ENCODE measurements at places on chromosomes 4 and X.

GRCh38 chrX:153673428-153674218 lies at the start of gene PNCK:
Gene PNCK, minus strand, starts transcription at chrX:153673813. Its CDS starts 737 bp downstream, at chrX:153673076.
- no peak for DNase-seq

GRCh38 chr4:107736037-107736436 lies 16.0 kb upstream of the PAPSS1 start:
- no peak for DNase-seq

DNA sequence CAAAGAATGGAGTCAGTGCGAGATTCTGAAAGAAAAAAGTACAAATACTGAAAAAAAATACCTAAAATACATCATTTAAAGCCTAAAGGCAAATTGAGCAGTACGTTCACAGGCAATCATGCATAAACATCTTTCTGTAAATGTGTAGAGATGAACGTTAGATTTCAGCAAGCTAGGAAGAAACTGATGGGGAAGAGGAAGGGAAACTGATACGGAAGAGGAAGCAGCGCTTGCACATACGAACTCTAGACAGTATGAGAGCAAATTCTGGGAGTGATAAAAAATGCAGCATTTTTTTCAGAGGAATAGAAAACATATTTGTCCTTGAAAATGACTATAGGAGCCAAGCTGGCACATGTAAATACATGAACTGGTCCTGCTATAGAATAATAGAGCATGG lies 9.4 kb downstream of the ANKRD50 start:
- no peak for DNase-seq

DNA sequence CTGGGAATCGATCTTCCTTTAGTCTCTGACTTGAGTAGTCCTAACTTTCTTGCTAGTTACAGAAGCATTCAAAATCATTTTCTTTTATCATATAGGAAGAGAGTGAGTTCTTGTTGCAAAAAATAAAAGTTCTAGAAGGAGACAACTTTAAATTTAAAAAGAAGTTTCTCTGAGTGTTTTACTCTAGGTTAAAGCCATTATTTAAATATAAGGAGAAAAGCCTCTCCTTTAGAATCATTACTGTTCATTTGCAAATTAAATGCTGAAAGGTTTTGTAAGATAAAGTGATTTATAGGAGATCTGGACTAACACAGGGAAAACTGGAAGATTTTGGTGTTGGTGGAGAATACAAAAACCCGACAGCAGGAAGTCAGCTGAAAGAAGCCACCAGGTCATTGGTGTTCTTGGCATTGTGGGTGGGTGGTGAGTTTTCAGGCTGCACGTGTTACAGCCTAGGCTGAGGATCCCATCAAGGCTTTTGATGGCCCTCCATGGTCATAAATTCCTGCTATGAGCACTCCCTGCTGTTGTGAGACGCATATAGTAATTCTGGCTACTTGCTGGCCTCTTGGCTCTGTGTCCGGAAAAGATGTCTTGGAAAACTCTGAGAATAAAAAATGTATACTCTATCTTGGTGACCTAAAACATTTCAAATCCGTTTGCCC lies 81.6 kb downstream of the GPAT3 start:
- DNase-seq = no peak

GRCh38 chr4:168119890-168120289 lies 27.6 kb downstream of the ANXA10 start:
- no peak for DNase-seq

GRCh38 chr4:153486281-153487151 lies 20.4 kb downstream of the TMEM131L start:
- DNase-seq = no peak

- no peak for DNase-seq
Observed at GRCh38 chrX:74923942-74924448, 1.3 kb downstream of the NEXMIF start.

DNA sequence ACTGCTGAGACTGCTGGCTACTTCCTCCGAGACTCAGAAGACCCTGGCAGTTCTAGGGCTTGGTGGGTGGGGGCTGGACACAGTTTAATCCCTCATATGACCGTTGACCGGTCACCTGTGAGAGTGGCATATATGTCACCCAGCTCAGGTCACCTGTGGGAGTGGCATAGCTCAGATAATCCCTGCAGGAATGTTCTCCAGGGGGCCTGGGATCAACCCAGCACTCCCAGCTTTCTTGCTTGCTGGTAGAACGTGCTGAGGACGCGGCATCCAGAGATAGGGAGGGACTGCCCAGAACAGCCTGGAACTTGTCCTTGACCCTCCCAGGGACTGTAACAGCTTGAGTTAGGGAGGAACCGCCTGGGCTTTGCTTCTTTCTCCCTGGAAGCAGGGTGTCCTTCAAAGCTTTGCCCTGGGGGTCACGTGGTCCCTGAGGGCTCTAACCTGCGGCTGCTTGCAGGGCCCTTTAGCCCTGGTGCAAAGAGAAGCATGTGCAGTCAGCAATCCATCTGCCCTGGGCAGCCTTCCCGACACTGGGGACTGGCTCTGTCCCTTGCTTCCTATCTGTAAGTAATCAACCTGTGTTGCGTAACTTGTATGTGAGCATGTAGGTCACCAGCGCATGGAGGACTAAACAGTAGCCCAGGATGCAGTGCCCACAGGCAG lies 55.3 kb downstream of the ZFYVE28 start:
- no peak for DNase-seq

DNA sequence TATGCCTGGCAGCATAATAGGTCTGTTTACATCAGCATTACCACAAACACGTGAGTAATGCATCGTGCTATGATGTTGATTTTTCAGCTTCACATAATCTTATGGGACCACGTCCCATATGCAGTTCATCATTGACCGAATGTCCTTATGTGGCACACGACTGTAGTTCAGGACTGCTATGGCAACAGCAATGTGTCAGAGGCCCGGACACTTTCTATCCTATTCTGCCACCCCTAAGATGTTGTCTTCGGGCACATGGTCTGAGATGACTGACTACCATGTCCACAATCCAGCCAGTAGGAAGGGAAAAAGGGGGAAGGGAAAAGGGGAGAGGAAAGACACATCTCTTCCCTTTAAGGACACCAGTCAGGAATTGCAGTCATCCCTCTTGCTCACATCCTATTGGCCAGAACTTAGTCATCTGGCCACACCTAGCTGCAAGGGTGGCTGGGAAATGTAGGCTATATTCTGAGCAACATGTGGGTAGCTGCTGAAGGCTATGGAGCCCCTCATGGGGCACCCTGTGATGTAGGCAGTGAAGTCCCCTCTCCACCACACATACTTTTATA lies 196.0 kb upstream of the RBPJ start:
- DNase-seq = no peak

DNA sequence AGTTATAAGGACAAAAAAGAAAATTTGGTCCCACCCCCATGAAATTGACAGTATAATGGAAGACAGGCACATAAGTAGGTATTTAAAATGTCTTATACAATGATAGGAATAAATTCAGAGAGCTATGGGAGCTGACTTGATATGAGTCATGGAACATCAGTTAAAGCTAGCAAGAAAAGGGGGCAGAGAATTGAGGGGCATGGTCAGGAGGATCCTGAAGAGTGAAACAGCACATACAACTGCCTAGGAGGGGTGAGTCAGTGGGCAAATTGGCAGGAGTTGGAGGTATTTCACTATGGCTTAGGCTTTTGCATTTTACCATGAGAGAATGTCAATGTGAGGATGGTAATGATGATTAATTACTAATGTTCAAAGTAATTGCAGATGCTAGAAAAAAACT lies 95.4 kb upstream of the BANK1 start:
- no peak for DNase-seq

DNA sequence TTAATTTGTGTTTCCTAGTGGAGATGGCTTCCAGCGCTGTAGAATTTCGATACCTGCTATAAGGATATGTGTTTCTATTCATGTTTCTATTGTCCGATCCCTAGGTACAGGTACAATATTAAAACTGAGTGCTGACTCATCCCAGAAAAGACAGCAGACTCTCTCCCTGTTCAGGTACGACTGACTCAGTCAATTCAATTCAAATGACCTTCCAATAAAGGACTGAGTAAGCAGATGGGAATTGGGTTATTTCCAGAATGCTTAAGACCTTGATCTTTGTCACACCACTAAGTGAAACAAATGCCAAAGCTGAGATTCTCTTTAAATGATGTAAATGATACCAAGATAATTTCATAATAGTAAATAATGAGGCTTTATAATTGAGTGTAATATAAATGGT lies 1596.9 kb downstream of the RPA4 start:
- no peak for DNase-seq

GRCh38 chrX:20686256-20686655 lies 419.5 kb upstream of the RPS6KA3 start:
- no peak for DNase-seq

- DNase-seq = no peak
Observed at GRCh38 chrX:21972046-21972445, 31.5 kb downstream of the SMS start.

DNA sequence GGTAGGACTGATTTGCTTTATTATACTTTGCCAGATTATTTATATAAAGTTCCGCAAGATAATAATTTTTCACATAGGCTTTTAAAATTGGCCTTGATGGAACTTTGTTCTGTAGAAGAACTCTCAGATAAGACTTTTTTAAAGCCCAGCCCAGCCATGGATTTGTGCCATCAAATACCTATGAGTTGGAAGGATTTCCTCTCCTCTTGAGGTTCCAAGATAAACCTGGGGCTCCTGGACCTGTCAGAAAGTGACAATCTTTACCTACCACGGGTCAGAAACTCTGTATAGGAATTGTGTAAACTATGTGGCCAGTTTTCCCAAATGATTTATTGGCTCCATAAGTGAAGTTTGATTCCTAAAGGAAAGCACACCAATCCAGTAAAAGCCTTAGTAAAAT lies 271.9 kb upstream of the GRID2 start:
- no peak for DNase-seq

- no peak for DNase-seq
Observed at GRCh38 chr4:176187624-176188023, 7.8 kb downstream of the SPATA4 start.

GRCh38 chrX:39242187-39242586 lies 440.9 kb downstream of the MID1IP1 start:
- DNase-seq = no peak

GRCh38 chr4:88613417-88613875 lies 21.2 kb downstream of the HERC3 start:
- no peak for DNase-seq

DNA sequence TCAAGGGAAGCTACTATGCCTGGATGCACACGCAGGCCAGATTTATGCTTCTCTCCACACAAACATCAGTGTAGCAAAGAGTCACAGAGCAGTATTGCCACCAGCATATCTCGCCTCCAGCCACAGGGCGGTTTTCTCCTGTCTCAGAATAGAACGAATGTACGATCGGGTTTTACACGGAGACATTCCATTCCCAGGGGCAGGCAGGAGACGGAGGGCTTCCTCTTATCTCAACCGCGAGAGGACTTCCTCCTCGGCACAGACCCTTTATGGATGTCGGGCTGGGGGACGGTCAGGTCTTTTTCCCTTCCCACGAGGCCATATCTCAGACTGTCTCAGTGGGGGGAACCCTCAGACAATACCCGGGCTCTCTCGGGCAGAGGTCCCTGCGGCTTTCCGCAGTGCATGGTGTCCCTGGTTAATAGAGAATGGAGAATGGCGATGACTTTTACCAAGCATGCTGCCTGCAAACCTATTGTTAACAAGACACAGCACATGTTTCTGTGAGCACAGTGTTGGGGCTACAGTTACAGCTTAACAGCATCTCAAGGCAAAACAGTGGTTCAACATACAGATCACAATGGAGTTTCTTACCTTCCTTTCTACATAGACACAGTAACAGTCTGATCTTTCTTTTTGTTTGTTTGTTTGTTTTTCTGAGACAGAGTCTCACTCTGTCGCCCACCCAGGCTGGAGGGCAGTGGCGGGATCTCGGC lies 24.1 kb downstream of the CSF2RA start:
- DNase-seq = no peak

- no peak for DNase-seq
Observed at GRCh38 chr4:94642561-94642866, 115.2 kb upstream of the BMPR1B start.

GRCh38 chrX:65866146-65866545 lies 173.7 kb downstream of the VSIG4 start:
- no peak for DNase-seq

DNA sequence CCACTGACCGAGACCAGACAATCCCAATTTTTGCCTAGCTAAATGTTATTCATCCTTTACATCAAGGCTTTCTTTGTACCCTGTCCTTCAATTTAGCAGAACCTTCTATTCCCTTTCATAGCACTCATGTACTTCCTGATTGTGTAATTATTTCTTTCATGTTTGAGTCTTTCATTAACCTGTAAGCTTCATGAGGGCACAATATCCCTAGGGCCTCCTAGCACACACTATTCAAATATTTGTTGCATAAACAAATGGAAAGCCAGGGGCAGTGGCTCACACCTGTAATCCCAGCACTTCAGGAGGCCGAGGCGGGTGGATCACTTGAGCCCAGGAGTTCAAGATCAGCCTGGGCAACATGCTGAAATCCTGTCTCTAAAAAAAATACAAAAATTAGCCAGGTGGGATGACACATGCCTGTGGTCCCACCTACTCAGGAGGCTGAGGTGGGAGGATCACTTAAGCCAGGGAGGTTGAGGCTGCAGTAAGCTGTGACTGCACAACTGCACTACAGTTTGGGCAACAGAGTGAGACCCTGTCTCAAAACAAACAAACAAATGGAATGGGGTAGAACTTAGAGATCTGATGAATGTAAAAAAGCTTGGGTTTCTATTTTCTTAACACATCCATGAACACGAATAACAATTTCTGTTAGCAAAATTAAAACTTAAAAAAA lies 59.0 kb downstream of the SAT1 start:
- no peak for DNase-seq

- DNase-seq = no peak
Observed at GRCh38 chrX:1336331-1336943, at the start of gene IL3RA. Gene IL3RA, plus strand, starts transcription at chrX:1336785. Its CDS starts 4,981 bp downstream, at chrX:1341766.

- no peak for DNase-seq
Observed at GRCh38 chr4:166538491-166539005, 665.5 kb downstream of the TLL1 start.

GRCh38 chr4:13059019-13059418 lies 425.1 kb downstream of the RAB28 start:
- DNase-seq = no peak

GRCh38 chr4:173446416-173446815 lies 47.5 kb upstream of the SCRG1 start:
- DNase-seq = no peak

DNA sequence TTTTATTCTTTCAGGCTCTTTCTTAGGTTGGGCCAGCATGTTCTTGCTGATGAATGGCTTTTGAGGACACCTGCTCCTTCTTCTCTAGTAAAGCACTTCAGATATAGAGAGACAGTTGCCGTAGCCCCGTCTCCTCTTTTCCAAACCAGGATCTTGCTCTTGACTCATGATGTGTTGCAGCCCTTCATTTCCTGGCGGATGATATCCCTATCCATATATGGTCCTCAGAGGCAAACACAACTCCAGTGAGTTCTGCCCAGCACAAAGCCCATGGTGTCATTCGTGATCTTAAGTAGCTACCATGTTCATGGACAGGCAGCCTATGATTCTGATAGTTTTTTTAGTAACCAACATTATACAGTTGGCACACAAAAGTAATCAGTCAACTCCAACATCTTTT lies 59.8 kb upstream of the ACSL1 start:
- DNase-seq = no peak

- DNase-seq = no peak
Observed at GRCh38 chr4:137980641-137981040, 261.5 kb downstream of the SLC7A11 start.

GRCh38 chr4:89364541-89364940 lies 56.9 kb upstream of the GPRIN3 start:
- no peak for DNase-seq

Measured in activated CD4-positive, alpha-beta T cell treated with anti-CD3 and anti-CD28 coated beads for 24 hours (primary cell).